Stimulated activated CD4-positive, alpha-beta T cell treated with anti-CD3 and anti-CD28 coated beads, TNF-alpha, amount 100 ng/mL, for 4 hours (primary cell): ENCODE measurements at places on chromosomes 11 and 22.

- DNase-seq, result no peak
Measured at GRCh38 chr11:85718126-85718943, 32.3 kb upstream of the CCDC89 start.

DNA sequence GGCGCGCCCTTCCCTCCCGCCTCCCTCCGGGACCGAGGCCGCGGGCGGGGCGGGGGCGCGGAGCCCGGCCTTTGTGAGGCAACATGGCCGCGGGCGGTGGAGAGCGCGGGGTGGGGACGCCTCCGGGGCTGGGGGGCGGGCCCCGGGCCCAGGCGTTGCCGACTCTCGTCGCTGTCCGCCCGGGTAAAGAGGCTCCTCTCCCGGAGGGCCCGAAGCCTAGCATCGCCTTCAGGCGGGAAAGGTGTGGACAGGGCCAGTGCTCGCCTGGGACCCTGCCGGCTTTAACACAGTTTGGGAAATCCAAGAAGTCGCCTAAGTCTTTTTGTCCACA, 369 bp downstream of the DGCR8 start:
- DNase-seq, result peak; percentile 55

DNA sequence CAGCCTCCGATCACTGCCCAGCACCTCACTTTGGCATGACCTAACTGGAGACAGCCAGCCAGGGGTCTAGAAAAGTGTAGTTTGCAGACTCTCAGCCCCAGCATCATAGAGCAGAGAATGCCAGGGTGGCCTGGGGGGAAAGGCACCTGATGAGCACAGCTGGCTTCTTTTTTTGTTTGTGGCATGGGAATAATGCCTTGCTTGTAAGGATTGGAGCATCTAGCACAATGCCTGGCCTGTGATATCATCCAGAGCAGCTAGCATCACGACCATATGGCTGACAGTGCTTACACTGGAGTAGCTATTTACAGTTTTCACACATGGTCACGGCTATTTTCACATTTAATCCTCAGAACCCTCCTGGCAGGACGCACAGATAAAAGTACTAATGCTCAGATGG, 594.8 kb upstream of the B3GAT1 start:
- DNase-seq, result no peak

GRCh38 chr11:56887940-56888339, 100.8 kb upstream of the OR5AK2 start:
- DNase-seq, result no peak

GRCh38 chr11:112806876-112807275, 154.3 kb upstream of the NCAM1 start:
- DNase-seq, result no peak

GRCh38 chr11:24163146-24163545, 333.7 kb upstream of the LUZP2 start:
- DNase-seq, result no peak

GRCh38 chr11:128796270-128796669, 70.8 kb downstream of the KCNJ1 start:
- no peak for DNase-seq

GRCh38 chr22:43945632-43946383, 9.4 kb upstream of the SAMM50 start:
- DNase-seq, result peak; percentile 49

- DNase-seq, result no peak
Measured at GRCh38 chr22:32676191-32676590, 125.3 kb upstream of the TIMP3 start.

- no peak for DNase-seq
Measured at GRCh38 chr11:118224511-118225188, at the start of gene JAML. Gene JAML (minus strand): TSS chr11:118225011. CDS start chr11:118214866, 10,145 bp downstream.

GRCh38 chr11:70545610-70545912, 147.2 kb downstream of the CTTN start:
- DNase-seq, result no peak

GRCh38 chr22:46758867-46759290, 3.6 kb upstream of the TBC1D22A start:
- no peak for DNase-seq
